Erythroblast (primary cell): ENCODE measurements at places on chromosomes 16 and 17.
A peak's percentile ranks its signal among the peaks of the same experiment; 100 is the strongest.

- DNase-seq = no peak
Observed at GRCh38 chr17:7222972-7223292, 3.2 kb downstream of the ACADVL start.

GRCh38 chr17:65977041-65977440 is 214.9 kb downstream of the CEP112 start:
- no peak for DNase-seq

GRCh38 chr16:66176731-66177130 is 189.8 kb upstream of the CDH5 start:
- DNase-seq = no peak

DNA sequence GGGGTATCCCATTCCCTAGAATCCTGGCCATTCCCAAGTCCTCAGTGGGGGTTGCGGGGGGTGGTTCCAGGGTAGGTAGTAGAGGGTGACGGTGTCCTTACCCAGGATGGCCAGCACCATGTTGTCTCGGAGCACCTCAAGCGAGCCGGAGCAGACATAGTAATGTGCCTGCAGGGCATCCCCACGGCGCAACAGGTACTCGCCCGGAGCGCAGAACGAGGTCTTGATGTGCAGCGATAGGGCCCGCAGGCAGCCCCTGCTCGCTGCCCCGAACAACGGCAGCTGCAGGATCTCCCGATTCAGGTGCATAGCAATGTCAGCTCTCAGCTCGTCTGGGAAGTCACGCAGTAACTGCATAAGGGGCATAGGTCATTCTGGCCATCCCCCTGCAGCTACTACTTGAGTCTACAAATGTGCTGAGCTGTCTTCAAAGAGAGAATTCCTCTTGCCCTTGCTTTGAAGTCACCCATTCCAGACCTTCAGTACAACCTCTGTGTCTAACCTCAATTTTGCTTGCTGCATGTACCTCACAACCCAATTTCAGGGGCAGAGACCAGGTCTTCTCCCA is 11.5 kb upstream of the RAB5C start:
- no peak for DNase-seq

DNA sequence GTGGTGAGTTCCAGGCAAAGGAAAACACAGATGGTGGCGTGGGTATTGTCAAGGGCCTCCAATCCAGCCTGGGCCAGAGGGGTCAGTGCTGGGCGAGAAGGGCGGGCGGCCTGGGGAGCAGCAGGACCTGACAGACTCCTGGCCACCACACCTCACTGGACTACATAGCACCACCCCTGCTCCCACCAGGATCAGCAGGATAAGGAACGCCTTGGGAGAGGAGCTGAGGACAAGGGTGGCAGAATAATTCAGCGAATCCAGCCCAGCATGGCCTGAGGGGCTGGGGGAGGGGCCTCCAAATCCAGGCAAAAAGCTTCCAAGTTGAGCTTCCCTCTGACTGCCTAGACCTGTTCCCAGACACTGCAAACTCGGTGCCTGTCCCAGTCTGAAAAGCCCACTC is 6.5 kb downstream of the DLX4 start:
- no peak for DNase-seq

GRCh38 chr16:47052666-47053640 is 79.5 kb upstream of the DNAJA2 start:
- no peak for DNase-seq

DNA sequence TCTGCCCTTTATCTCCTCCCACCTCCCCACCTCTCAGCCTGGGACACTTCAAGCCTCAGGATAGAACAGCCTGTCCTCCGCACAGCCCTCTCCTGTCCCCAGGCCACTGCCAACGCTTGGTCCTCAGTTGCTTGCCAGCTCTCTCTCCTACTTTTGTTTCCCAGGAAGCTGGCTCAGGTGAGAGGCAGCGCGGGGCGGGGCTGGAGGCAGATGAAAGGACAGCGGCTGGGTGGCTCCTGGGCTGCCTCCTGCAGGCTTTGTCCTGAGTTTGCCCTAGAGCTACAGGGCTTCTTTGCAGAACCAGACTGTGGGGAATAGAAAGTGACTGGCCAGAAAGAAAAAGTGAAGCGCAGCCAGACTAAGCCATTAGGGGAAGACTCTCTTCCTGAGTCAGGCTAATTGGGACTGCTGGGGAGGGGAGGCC is 48.2 kb upstream of the CDC42EP4 start:
- DNase-seq = no peak

DNA sequence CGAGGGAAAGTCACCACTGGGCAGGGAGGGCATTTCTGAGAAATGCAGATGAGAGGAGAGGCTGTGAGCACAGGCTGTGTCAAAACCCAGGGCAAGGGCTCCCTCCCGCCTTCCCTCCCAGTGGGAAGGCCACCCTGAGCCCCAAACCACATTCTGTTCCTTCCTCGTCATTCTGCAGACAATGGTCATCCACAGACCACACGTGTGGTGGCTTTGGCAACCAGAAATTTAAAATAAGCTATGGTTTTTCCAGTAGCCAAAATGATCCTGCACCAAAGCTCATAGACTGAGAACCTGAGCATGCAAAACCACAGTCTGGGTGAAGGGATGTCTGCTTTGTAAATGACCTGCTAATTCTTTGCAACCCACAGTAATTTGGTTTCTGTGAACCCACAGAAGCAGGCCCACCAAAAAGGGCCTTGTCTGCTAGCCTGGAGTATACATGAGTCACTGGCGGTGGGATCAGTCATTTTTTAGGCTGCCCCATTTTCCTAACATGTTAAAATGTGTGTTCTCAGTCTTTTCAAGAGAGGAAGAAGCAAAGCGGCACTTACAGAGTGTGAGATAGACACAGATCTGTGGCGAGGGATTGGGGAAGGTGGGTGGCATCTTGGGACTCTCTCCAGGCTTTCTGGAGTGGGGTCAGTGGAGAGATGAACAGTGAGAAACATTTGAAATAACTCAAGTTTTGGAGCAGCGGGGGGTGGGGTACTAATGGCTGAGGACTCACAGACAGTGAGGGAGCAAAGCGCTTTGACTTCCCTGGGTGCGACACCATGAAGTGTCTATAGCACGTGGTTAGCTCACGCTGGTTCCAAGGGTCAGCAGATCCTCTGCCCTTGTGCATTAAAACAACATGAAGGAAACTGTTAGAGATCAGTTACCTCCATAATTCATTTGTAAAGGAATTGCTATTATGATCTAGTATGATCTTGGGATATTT is 20.5 kb downstream of the GRB7 start:
- DNase-seq = no peak

GRCh38 chr17:72039490-72039889 is 81.3 kb upstream of the SOX9 start:
- no peak for DNase-seq

GRCh38 chr17:56026915-56027314 is 126.4 kb upstream of the ANKFN1 start:
- DNase-seq = no peak

GRCh38 chr16:30535106-30535776 is 583 bp upstream of the ZNF747 start:
- DNase-seq = no peak

- no peak for DNase-seq
Observed at GRCh38 chr16:13332713-13333255, 431.4 kb downstream of the SHISA9 start.

GRCh38 chr17:65332375-65332774 is 195.2 kb downstream of the RGS9 start:
- no peak for DNase-seq

GRCh38 chr17:31508288-31509094 is 117.0 kb downstream of the RAB11FIP4 start:
- peak; percentile 76 for DNase-seq

- no peak for DNase-seq
Observed at GRCh38 chr17:21318439-21318838, 33.9 kb downstream of the MAP2K3 start.
